ENCODE measurements at places on chromosomes 3 and 15.
A peak's percentile ranks its signal among the peaks of the same experiment; 100 is the strongest.

DNA sequence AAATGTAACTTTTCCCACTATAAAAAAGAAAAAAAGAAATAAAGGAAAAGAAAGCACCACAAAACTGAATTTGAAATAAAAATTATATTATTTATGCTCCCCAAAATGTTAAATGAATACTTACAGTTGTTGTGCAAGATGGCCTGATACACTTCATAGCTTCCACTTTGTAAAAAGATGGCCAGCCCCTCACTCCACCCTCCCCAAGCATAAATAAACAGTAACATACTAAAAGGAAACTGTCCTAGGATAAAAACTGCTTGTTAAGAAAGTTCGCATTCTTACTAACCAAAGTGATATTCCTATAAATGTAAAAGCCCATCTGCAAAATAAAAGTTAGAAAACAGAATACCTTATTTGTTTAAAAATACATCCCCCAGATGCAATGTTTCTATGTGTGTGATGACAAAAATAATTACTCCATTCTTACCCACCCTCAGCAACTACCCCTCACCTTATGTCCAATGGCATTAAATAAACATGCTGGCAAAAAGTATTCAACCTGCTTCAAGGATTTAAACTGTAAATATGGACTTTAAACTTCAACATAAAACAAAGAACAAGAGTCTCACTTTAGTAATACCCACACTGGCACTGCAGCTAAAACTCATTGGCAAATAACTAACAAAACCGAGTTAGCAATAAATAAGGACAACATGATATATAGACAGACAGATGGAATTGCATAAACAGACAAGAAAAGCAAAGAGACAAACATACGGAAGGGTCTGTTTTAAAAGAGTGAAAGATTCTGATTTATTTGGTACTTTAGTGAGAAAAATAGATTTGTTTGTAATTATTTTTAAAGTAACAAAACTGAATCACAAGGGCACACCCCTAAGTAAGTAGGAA is 47.7 kb downstream of the ZBTB20 start:
- no peak for DNase-seq

DNA sequence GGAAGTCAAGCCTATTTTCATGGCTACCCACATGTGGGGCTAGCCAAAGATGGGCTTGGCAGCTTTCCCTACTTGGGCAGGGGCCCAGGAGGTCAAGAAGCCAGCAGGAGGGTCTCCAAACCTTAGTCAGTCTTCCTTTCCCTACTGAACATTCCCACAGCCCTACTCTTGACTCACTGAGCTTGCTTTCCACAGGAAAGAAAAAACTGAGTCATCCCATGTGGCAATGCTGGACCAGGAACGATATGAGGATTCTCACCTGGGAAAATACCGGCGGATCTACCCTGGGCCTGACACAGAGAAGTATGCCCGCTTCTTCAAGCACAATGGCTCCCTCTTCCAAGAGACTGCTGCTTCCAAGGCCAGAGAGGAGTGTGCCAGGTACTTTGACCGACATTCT is 3.7 kb upstream of the NGRN start:
- DNase-seq = no peak

DNA sequence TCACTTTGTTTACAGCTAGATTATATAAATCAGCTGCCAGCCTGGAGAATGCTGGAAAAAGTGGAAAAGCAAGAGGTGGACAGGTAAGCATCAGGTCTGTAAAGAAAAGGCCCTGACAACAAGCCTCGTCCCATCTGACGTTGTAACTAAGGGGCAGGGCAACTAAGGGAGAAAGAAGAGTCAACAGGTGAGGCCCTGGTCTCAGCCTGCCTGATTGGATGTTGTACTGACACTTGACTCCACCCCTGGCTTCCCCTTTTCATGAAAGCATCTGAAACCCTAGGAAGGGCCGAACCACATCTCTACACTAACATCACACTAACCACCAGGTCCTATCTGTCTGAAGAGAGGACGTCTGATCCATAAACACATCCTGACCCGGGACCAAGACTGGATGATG is 357.6 kb upstream of the CFAP20DC start:
- DNase-seq = no peak

- DNase-seq = peak; percentile 26
Observed at GRCh38 chr15:89556413-89557262, 18.6 kb upstream of the TICRR start.

DNA sequence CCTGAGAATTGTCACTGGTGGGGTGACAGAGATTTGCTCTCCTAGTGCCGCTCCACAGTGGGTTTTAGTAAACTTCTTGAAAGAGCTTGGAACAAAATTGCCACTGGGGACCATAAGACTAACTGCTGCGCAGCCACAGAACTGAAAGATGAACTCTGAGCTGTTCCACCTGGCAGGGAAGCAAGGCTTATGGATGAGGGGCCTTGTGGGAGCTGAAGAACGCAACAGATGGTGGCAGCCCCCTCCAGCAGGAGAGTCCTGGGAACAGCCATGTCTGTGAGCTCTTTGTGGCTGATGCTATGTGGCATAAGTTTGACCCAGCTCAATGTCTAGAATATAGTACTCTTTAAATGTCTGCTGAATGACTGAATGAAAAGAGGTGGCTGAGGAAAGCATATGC is 66.8 kb upstream of the C2CD4B start:
- DNase-seq = no peak

DNA sequence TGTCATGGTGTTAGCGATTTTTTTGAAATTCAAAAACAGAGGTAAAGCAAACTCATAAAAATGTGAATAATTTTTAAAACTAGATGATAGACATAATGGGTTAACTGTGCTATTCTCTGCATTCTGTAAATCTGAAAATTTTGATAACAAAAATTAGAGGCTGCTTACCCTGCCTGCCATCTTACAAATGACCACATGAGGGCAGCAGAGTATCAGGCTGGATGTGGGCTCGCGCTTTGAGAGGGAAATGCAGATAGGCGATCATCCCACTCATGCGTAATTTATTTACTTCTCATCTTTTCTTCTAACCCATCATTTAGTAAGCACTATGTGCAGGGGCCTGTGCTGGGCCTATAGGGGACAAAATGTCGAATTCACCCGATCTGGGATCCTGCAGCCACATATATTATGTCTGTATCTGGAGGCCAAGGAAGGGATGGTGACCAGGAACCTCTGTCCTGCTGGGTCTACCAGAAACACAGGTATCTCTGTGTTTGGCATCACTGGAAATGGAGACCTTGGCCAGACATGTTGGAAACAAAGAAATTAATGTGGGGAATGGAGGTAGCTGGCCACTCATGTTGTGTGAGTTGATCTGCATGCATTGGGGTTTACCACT is 7.8 kb upstream of the RAD18 start:
- no peak for DNase-seq

DNA sequence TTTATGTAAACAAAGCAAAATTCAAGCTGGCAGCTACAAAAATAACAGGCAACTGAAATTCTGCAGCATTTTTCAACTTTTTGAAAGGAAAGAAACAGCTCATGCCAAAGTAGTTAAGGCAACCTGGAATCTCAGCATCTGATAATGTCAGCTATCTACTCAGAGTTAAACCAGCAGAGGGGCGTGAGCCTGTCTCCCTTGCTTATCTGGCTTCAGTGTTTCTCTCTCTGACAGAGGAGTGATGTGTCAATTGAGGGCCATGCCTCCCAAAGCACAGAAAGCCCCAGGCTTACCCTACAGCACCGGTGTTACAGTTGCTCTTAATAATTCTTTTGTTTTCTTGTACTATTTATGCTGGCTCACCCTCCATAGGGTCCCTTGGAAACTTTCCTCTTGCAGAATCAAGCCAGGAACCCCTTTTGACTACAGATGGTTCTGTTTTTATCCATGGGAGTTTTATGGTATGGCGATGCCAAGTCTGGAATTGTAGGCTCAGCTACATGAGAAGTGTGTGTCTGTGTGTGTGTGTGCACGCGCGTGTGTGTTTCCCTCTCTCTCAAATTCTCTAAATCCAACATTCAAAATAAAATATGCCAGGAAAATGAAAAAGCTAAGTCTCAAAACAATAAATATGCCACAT is 7.3 kb downstream of the TMEM212 start:
- DNase-seq = no peak

- no peak for DNase-seq
Observed at GRCh38 chr3:19190126-19190525, 41.8 kb downstream of the KCNH8 start.

GRCh38 chr3:63706321-63707085 is 54.0 kb downstream of the SNTN start:
- DNase-seq = no peak

DNA sequence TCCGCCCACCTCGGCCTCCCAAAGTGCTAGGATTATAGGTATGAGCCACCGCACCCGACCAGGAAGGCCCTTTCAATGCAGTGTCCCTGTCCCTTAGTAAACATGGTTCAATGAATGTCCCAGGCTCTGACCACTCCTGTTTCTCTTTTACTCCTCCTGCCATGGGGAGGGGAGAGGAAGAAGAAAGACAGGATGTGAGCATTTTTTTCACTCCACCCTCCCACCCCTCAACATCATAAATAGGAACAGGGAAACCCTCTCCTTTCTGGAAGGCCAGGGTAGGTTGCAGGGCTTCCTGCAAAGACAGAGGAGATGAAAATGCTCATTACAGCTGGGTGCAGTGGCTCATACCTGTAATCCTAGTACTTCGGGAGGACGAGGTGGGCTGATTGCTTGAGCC is 7.5 kb upstream of the TATDN2 start:
- DNase-seq = no peak

Data from fibroblast of skin of left biceps (primary cell).